Psoas muscle (tissue), 8 donors: ENCODE measurements at places on chromosomes 7 and 10. TPM values are rescaled to one million over a fixed set of nuclear protein-coding genes. Genes with fewer than 3 reads are reported as not detected.

Gene ZNF736
- 2.9 TPM for total RNA-seq

Gene CLDN4
- total RNA-seq = 0.15 TPM

Gene ZNF804B
- not detected for total RNA-seq

Gene SPRN
- total RNA-seq = not detected

Gene NPSR1
- not detected for total RNA-seq

Gene SAP25
- total RNA-seq = 0.59 TPM

DNA sequence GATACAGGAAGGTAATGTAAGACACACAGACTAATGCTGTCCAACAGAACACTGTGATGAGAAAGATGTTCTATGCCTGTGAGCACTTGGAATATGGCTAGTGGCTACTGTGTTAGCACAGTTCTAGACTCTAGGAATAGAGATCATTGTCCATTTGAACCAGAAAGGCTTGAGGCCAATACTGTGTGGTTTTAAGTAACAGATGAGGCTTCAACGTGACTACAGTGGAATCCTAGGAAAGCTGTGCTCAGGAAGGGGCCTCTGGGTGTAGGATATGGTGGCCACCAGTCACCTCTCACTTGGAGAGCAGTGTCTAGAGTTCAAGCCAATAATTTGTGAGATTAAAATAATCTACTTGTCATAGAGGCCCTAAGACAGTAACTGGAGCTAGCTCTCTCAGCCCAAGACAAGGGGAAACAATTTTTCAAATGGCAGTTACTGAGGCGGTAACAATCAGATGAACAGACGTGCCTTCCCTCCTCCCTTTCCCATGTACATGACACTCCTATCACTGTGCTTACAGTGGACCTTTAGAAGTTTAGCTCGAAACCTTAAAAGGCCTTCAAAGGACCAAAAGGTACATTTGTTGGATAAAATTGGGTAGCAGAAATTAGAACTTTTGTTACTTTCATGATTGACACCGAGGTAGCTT is 10.2 kb downstream of the ZDHHC16 start:
- no peak for DNase-seq

DNA sequence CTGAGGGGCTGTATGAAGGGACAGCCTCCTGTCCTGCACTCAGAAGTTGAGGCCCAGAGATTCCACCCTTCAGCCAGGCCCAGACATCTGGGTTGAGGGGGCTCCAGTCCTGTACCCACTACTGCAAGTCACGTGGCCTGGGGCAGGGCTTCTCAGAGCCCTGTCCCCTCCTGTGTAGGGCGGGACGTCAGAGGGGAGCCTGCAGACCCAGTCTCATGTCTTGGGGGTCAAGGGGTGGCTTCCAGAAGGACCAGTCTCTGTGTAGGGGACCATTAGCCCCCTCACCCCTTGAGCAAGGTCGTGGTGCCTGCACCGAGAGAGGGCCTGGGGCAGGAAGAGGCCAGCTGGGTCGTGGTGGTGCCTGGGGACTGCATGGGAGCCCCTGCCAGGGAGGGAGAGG is 593 bp upstream of the PILRA start:
- DNase-seq = peak; percentile 42

DNA sequence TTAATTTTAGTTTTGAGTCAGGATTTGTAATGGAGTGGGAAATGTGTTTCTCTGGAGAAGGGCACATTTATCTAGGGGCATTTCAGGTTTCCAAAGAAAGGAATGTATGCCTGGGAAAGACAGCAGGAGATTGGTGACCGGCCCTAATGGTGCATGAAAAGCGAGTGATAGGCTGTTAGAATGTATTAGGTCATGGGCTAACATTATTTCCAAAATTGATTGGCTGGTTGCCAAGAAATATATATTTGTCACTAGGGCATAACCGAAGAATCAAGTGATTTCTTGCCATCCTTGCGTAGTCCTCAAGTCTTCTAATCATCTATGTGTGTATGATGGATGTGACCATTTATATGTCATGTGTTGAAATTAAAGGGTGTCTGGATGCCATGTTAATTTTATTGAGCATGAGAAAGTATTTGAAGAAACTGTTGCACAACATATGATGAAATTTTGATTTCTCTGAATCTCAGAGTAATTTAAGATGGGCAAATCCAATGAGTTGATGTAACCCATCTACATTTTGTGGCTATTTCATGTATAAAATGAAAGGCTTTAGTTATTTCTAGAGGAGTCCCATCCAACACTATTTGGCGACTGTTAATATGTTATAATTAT is 248.4 kb downstream of the BMPER start:
- no peak for DNase-seq

DNA sequence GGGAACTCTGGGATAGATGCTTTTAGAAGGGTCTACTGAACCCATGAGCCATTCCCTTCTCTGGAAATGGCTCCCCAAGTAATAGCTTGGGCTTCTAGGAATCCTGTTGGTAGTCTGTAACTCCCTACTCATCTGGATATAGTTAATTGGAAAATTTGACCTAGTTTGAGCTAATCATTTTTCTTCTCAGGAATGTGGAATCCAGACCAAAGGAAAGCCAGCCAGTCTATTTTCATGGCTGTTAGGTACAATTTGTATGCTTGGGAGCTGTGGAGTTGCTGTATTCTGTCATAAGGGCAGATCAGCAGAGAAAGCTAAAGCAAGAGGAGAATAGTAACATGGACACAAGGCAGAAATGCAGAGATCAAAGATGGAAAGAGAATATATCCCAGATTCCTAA is 71.6 kb upstream of the C1GALT1 start:
- no peak for DNase-seq

GRCh38 chr7:123308254-123308951 is 108.6 kb upstream of the SLC13A1 start:
- DNase-seq = no peak

DNA sequence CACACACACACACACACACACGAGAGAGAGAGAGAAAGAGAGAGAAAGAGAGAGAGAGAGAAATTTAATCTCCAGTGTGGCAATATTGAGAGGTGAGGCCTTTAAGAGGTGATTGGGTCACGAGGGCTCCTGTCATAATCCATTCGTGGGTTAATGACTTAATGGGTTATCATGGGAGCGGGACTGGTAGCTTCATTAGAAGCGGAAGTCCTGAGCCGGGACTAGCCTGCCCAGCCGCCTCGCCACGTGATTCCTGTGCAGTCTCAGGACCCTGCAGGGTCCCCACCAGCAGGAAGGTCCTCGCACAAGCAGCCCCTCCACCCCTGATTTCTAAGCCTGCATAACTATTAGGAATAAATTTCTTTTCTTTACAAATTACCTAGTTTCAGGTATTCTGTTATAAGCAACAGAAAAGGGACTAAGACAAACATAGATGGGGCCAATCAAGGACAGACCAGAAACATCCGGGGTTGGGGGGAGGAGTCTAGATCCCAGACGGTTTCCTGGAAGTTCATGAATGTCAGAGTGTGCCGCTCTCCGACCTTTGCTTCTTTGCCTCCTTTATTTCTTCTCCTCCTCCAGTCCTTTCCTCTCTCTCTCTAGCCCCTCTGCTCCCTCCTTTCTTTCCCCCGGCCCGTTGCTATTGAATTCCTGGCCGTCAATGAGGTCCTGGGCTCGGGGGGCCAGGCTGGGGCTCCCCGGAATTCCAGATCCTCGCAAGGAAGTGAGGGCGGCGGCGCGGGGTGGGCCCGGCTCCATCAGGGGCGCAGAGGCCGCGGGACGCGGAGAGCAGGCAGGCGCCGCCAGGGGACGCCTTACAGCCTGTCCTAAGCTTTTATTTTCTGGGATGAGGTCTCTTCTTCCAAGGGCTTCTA is 146.8 kb downstream of the CYP26A1 start:
- no peak for DNase-seq

DNA sequence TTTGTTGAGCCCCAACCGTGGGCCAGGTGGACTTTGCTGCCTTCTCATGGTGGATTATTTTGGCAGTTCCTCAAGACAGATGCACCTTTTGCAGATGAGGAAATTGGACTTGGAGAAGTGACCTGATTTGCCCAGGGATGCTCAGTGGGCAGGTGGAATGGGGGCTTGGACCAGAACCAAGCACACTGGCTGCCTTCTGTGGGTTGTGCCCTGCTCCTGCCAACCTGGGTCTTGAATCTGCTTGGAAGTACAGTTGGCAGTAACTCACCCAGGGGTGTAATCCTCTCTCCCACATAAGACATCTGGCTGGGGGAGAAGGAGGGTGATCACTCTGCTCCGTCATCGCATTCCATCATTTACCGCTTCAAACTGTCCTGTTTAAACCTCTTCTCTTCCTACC is 110.5 kb upstream of the GPR26 start:
- no peak for DNase-seq

- DNase-seq = no peak
Measured at GRCh38 chr10:35998026-35998425, 355.9 kb upstream of the FZD8 start.

DNA sequence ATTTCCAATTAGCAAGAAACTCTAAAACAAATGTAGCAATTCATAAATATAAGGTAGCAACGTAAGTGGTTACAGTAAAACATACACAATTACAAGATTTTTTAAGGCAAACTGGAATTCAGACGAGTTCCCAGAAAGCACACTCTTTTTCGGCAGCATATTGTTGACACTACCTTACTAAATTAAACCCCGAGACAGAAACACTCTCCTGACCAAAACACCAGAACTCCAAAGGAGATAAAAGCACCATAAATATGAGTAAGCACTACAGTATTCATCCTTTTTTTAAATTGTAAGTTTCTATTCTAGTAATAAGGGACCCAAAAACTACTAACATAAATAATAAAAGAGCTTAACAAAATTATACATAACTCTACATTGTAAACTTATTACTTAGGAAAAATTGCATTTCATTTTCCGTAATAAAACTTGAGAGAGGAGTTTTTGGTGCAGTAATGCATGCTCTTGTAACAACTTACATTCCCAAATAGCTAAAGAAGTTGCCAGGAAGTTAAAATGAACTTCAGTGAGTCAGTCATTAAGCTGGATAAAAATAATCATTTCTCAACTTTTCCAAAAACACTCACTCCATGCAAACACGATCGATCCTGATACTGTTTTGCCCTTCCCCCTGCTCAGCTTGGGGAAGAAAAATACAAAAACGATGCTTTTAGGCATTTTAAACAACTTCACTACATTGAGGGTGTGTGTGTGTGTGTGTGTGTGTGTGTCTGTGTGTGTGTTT is 2.0 kb downstream of the PIP4K2A start:
- DNase-seq = no peak

- no peak for DNase-seq
Measured at GRCh38 chr10:4776234-4776638, 49.8 kb upstream of the AKR1E2 start.

GRCh38 chr7:20383351-20383750 is 52.7 kb downstream of the ITGB8 start:
- DNase-seq = no peak

- DNase-seq = no peak
Measured at GRCh38 chr7:36562121-36562520, 162.2 kb downstream of the AOAH start.

DNA sequence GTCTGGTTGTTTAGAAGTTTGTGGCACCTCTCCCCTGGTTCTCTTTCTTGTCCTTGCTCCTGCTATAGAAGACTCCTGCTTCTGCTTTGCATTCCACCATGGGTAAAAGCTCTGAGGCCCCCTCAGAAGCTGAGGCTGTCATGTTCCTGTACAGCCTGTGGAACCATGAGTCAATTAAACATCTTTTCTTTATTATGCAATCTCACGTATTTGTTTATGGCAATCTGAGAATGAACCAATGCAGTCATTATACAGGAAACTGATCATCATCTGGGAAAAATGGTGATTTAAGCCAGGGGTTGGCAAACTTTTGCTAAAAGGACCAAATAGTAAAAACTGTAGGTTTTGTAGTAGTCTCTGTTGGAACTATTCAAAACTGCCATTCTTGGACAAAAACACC is 175.4 kb downstream of the CSTF2T start:
- no peak for DNase-seq

- no peak for DNase-seq
Measured at GRCh38 chr7:50584386-50584785, 19.2 kb upstream of the DDC start.

DNA sequence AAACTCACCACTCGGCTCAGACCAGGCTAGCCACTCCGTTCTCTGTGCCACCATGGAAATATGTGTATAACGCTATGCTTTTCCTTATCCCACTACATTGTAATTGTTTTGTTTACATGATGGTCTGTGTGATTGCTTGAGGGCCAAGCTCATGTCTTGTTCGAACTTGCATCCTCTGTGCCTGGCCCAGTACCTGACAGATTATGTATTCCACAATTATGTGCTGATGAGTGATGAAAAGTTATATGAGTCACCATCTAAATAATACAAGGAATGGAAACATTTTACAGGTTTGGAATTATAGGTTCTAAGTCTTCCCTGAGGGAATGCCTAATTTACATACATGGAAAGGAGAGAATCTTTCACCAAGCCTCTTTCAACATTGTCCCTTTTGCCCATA is 137.4 kb downstream of the C7orf25 start:
- DNase-seq = no peak

DNA sequence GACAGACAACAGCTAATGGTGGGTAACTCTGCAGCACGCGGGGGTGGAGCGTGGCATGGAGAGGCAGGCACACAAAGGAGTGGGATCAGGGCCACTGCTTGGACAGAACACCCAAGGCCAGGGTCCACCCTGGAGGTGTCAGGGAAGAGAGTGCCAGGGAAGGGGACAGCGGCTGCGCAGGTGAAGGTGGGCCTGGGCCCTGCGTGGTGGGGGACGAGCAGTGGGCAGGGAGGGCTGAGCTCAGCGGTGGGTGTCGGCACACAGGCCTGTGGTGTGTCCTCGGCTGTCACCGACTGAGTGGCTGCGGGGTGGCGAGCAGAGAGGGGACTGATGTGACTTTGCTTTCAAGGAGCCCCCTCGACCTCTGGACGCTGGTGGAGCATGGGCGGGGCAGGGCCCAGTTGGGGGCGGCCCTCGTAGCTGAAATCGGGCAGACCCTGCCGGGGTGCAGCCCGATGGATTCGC is 8.4 kb upstream of the SCART1 start:
- DNase-seq = no peak

GRCh38 chr10:70115948-70116682 is 16.5 kb downstream of the AIFM2 start:
- peak; percentile 67 for DNase-seq

GRCh38 chr7:88969167-88969566 is 173.6 kb upstream of the TEX47 start:
- no peak for DNase-seq

GRCh38 chr7:39644170-39644569 is 20.8 kb downstream of the RALA start:
- DNase-seq = no peak

DNA sequence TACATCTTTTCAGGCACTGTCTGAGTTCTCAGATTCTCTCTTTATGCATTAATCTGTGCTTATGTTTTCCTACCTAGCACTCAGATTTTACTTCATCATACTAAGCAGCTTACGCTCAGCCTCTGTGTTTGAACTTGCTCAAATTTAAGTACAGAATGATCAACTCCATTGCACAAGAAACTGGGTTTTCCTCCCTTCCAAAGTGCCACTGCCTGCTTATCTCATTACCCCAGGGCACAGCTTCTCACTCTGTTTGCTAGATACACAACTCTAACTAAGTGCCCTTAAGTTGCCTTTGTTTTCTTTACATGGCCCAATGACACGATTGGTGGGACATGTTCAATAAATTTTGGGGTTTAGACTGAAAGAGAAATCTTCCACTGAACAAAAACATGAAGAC is 267.7 kb downstream of the GFRA1 start:
- no peak for DNase-seq
